ENCODE measurements at places on chromosomes 5 and 9.

DNA sequence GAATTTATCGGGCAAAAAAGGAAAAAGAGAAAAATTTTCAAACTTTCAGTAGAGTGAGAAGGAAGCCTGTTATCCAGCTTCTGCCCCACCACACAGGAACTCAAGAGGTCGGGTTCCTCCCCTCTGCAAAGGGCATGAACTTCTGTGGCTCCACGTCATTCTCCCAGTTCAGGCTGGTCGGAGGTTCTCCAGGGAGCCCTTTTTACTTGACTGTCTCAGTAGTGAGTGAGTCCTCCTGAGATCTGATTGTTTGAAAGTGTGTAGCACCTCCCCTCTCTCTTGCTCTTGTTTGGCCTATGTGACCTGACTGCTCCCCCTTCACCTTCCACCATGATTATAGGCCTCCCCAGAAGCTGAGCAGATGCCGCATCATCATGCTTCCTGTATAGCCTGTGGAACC is 9.7 kb downstream of the SPINK1 start:
- DNase-seq, result no peak

DNA sequence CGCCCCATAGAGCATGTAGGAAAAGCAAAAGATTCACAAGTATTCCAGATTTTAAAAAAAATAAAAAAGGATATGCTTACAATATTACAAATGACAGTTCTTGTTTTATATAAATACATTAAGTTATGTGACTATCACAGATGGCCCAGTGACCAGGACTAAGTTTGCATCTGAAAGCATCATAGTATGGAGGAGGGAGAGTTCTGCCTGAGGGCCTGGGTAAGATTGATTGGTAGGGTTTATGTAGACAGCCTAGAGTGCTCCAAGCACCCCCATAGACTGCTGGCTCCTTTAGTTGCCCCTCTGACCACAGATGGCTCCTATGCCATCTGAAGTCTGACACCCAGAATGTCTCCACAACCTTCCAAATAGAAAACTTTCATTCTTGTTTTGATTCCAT is 48.0 kb upstream of the ADAMTS16 start:
- DNase-seq, result no peak

DNA sequence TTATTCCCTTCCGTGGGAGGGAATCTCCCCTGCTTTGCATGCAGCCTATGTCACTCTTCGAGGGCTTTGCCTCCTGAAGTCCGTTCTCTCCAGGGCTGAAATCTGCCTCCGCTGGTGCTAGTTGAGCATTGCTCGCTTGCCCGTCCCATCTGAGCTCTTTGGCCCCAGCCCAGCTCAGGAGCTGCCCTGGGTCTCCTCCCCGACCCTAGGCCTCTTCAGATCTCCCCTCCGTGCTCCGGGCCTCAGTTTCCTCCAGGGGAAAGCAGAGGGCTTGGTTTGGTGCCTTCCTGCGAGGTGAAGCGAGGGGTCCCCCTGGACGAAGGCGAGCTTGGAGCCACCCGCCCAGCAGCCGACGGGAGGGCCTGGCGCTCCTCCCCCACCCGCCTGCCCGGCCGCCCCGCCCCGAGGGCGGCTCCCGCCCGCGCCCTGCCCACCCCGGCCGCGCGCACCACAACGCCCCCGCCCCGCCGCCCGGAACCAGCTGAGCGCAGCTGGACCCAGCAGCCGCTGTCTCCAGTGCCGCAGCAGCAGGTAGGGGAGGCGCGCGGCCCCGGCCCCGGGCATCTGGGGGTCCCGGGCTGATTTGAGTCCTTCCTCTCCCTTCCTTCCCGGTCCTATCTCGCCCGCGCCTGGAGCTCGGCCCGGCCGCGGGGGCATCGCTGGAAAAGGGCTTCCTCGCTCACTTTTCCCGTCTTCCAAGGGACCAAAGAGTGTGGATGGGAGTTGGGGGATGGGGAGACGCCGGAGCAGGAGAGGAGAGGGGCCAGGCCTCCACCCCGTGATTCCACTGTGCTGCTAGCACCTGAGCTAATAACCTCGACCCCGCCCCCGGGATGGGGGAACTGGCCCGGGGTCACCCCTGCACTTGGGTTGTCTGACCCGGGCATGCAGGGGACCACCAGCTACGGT is at the start of gene GSN:
GSN (plus strand) TSS at position 474 of the 909 bp plus-strand sequence. CDS start 33,810 bp downstream, outside the sequence.
- DNase-seq, result peak; percentile 84

DNA sequence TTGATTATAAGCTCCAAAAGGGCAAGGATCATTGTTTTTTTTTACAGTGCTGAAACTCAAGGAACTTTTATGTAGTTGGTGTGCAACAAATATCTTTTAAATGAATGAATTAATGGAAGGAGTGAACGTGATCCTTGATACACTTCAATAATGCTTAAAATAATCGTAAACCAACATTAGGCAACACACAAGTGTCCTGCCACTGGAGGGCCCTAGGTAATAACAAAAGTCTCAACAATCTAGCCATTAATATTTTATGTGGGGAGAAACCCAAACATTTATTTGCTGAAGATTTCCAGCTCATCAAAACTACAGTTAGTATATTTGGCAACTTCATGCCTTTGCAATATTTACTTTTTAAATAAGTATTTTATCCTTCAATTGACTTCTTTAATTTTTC is 309.0 kb upstream of the FBXL7 start:
- no peak for DNase-seq

GRCh38 chr9:9603345-9603744 is 1009.5 kb downstream of the PTPRD start:
- DNase-seq, result no peak

GRCh38 chr5:180291943-180292831 is at the start of gene MAPK9:
TSS of gene MAPK9 (minus strand) at chr5:180292083. CDS start at chr5:180280561, 11,522 bp downstream.
- peak; percentile 85 for DNase-seq

DNA sequence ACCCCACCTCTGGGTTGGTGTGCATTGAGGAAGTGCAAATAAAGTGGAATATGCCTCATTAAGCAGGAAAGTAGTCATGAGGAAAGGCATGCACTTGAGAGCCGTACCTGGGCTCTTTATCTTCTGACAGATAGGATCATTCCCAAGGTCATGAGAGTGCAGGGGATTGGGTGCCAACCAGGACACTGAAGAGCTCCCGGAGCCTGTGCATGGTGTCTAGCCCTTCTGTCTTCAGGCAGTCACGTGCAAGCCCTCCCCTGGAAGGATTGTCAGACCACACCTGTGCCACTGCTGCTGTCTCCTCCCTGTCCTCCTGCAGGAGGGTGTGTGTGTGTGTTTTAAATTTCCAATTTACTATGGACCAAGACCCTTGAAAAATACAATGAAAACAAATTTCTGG is 69.6 kb downstream of the PDE8B start:
- no peak for DNase-seq

- DNase-seq, result no peak
Observed at GRCh38 chr5:33675958-33676464, 215.8 kb downstream of the ADAMTS12 start.

DNA sequence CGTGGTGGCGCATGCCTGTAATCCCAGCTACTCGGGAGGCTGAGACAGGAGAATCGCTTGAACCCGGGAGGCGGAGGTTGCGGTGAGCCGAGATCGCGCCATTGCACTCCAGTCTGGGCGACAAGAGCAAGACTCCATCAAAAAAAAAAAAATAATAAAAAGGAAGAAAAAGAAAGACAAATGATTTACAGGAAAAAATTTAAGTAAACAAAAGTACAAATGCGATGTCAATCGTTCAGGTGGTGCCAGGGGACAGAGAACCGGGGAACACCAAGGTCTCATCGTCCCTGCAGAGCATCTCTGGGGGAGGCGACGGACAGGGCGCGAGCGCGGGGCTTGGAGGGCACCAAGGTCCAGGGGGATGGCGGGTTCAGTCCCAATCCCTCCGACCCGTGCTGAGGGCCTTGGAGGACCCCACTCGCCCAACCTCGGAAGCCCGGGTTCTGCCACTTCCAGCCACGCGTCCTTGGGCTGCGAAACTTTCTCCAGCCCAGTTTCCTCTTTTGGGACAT is 607 bp upstream of the HNRNPAB start:
- no peak for DNase-seq

DNA sequence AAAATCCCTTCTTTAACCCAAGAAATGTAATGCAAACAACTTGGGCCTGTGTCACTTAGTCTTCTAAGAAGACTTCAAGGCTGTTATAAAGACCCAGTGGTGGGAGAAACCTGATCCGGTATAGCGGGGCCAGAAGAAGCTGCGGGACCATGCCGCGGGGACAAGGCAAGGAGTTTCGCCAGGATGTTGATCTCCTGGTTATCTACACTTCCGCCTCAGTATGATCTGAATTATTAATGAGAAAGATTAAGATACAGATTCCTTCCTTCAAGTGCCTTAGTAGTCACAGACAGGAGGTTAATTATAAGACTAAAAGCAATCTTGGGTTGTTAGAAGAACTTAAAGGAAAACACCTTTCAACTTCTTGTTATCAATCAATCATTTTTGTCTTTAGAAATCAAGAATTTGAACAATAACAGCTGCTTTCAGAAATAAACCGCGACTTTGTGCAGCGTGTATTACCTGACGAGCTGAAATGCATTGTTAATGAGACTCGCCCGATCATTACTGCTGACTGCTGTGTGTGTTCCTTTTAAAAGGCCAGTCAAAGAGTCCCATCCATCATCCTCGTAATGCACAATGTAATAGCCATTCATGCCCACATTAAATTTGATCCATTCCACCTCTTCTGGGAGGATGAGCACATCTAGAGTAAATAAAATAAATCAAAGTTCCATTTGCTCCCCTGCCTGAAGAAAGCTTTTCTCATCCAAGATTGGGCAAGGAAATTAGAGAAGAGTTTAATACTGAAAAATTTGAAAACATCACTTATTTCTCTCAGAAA is 22.2 kb downstream of the ERAP1 start:
- no peak for DNase-seq

GRCh38 chr9:4750023-4750673 is 9.1 kb upstream of the AK3 start:
- DNase-seq, result no peak

GRCh38 chr9:78371981-78372380 is 75.1 kb downstream of the PSAT1 start:
- DNase-seq, result no peak

- no peak for DNase-seq
Observed at GRCh38 chr5:65451436-65451835, 30.3 kb downstream of the ADAMTS6 start.

DNA sequence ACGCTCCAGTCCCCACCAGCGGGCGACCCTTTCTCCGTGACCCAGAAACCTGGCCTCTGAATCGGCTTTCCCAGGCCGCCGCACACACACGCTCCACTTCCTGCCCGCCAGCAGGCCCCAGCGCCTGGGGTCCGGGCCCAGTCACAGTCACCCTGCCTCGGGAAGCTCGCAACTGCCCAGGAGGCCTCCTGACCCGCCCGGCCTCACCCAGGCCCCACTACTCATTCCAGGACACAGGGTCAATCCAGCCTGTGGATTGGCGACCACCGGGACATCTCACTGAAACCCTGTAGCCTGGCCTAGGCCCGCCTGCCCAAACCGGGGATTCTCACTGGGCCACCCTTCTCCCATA is 2.7 kb upstream of the IRX4 start:
- DNase-seq, result no peak

GRCh38 chr5:17267106-17267505 is 49.7 kb downstream of the BASP1 start:
- DNase-seq, result no peak

GRCh38 chr5:153490118-153491037 is at the start of gene GRIA1:
TSS of gene GRIA1 (plus strand) at chr5:153490670.
- DNase-seq, result peak; percentile 43

DNA sequence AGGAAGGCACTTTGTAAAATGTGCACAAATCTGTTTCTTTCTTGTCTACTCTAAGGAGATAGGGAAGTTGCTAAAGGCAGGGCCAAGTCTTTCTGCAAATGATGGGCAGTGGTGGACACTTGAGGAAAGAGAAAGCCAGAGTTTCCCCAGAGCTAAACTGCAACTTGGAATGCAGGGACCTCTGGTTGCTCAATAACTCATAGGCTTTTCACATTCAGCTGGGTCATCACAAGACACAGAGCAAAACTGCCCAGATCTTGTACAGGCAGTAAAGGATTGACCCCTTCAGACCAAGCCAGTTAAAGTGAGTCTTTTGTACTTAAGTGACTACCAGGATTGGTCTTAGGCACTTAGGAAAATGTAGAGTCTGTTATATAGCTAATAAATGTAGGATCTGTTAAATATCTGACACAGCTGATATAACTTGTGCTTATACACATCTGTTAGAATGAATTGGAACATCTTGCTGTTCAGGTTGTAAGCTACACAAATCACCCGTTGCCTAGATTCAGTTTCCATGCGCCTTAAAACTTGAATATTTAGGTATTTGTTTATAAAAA is 13.5 kb upstream of the AGXT2 start:
- DNase-seq, result no peak

- no peak for DNase-seq
Observed at GRCh38 chr9:35000535-35001284, 11.2 kb downstream of the DNAJB5 start.

- no peak for DNase-seq
Observed at GRCh38 chr5:43561356-43561755, 4.5 kb upstream of the PAIP1 start.

- no peak for DNase-seq
Observed at GRCh38 chr9:89808756-89809181, 204.0 kb downstream of the GADD45G start.

DNA sequence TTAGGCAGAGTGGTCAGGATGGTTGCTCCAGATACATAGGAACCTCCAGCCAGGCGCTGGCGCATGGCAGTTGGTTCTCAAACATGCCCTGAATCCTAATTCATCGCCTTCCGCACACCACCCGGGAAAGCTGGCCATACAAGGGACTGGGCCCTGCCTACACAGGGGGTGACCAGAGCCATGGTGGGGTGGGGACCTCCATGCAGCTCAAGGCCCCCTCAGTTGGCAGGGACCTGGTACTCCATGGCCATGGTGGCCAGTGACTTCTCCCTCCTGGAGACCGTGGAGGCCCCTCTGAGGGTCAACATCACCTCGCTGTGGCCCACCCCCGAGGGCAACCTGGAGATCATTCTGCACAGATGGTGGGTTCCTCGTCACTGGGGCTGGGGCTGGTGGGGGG is 26.8 kb downstream of the PAEP start:
- no peak for DNase-seq

DNA sequence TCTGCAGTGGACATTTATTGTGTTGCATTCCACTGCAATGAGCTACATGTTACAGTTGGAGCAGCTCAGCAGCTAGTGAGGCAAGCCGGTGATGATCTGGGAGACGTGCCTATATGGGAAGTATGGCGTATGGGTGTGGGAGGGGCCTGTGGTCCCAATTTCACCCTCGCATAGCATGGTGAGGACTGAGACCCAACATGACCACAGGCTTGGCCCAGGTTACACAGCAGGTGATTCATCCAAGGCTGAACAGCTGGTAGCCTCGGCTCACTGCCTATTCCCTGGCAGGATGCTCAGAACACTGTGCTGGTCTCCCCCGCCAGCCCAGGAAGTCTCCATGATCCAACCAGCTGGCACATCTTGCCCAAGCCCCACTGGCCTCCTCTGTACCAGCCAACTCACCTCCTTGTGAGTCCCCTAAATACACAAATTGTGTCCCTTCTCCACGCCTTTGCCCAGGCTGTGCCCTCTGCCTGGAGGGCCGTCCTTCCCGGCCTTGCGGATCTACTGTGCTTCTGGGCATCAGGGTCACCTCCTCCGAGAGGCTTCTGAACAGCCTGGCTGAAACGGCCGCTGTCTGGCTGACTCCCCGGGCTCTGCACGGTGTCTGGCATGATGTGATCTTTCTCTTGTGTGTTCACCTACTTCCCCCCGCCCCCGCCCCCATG is 81.4 kb downstream of the NSUN2 start:
- no peak for DNase-seq

Measured in WTC11 (cell line).